Brain microvascular endothelial cell (primary cell): ENCODE measurements at places on chromosomes 1 and 21.

GRCh38 chr1:18239671-18240070 is 132.1 kb downstream of the IGSF21 start:
- DNase-seq = no peak

- no peak for DNase-seq
These were observed 9.0 kb downstream of the GSTM5 start for GRCh38 chr1:109721042-109721441.

- no peak for DNase-seq
These were observed 174.1 kb upstream of the SGIP1 start for GRCh38 chr1:66359815-66360214.

GRCh38 chr1:151501474-151501873 is 9.7 kb upstream of the CGN start:
- no peak for DNase-seq

DNA sequence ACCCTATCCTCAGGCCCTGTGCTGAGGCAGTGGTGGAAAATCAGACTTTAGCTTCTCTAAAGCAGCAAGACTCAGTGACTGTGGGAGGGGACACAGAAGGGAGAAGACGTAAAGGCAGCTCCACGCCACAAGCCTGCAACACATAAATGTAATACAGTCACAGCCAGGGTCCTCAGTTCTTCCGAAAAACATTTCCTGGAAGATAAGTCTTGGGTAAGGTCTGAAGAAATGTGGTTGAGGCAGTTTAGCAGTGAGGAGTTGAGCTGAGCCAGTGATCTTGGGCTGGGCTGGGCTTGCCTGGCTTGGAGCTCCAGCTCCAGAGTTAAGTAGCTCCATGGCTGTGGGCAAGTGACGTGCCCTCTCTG is 127.8 kb upstream of the ADAR start:
- DNase-seq = no peak

GRCh38 chr1:244758708-244759107 is 76.8 kb upstream of the COX20 start:
- DNase-seq = no peak

GRCh38 chr1:210081494-210081893 is 143.5 kb downstream of the SYT14 start:
- no peak for DNase-seq

GRCh38 chr1:235663628-235664027 is 14.0 kb upstream of the GNG4 start:
- no peak for DNase-seq

- no peak for DNase-seq
These were observed 182.8 kb downstream of the SIPA1L2 start for GRCh38 chr1:232447125-232447524.

DNA sequence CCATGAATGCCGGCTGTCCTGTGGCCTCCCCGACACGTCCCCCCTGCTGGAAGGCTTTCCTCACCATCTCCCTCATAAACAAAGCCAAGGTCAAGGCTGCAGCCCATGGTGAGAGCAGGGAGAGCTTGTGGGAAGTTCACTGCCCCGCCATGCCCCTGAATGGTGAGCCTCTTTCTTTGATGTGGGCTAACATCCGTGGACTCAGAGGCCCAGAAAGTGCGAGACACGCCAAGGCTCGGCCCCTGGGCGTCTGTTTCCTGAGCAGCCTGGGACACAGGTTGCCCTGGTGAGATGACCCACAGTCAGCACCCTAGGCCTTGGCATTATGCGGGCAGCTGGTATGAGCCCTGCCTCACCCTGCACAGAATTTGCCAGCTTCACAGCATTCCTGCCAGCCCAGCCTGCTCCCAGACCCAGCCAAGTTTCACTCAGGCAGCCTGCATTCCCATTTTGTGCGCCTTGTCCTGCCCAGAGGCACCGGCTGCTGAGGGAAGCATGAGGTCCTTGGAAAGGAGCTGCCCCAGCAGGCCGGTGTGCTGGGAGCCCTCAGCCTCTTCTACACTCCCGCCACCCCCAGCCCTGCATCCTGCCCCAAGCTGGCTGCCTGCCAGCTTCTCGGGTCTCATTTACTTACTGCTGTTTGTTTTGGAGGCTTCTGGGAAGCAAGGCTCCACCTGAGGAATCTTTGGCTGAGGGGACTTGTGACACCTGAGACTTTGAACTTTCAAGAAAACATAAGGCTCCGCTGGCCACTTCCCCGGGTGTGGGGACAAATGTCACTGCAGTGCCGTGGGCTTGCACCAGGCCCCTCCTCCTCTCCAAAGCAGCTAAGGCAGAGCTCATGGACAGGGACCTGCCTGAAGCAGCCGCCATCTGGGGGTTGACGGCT is 31.9 kb downstream of the NEK2 start:
- DNase-seq = no peak

DNA sequence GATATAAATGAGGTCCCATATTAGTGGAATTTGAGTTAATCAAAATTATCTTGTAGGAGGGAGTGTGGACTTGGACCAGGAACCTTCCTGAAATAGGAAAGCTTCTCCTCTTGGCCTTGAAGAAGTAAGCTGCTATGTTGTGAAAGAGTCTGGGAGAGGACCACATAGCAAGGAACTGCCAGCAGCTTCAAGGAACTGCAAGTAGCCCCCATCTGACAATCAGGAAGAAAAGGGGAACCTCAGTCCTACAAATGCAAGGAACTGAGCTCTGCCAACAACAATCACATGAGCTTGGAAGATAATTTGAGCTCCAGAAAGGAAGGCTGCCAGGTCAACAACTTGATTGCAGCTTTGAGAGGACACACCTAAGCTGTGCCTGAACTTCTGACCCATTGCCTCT is 8.2 kb upstream of the PRMT6 start:
- no peak for DNase-seq

GRCh38 chr1:156901966-156902915 is 8.7 kb downstream of the PEAR1 start:
- no peak for DNase-seq

GRCh38 chr1:25562101-25562927 is 18.9 kb downstream of the LDLRAP1 start:
- no peak for DNase-seq

DNA sequence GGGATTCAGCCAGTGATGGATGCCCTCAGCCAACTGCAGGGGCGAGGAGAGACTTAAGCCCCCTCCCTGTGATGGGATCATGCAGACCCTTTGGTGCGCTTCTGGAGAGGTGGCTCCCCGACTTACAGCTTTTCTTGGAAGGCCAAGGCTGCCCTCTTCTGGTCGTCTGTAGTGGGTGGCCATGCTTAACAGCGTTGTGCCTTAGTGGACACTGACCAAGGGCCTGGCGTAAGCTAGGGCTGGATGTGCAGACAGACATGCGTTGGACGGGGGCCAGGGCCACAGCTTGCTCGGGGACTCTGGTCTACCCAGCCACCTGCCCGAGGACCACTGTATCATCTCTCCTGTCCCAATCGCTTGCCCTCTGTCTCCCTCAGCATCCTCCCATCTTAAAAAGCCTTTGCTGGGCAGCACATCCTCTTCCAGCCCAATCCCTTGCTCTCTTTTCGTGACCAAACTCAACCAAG is 5.5 kb downstream of the AZIN2 start:
- DNase-seq = peak; percentile 79

GRCh38 chr1:109482791-109483671 is 674 bp upstream of the ATXN7L2 start:
- DNase-seq = no peak

DNA sequence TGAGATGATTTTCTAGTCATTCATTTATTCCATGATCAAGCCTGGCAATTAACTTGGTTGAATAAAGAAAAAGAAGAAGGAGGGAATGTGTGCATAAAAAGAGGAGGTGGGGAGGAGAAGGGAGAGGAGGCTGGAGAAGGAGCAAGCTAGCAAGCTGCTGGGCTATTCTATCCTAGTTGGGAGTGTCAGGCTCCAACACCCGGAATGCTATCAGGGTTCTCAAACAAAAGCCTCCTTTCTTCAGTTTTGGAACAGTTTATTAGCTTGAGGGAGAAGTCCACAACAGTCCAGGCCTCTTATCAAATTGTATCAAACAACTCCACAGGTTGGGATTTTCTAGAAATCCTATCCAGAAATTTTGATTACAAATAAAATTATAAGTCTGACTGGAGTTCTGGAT is 80.0 kb downstream of the BCAR3 start:
- DNase-seq = no peak

DNA sequence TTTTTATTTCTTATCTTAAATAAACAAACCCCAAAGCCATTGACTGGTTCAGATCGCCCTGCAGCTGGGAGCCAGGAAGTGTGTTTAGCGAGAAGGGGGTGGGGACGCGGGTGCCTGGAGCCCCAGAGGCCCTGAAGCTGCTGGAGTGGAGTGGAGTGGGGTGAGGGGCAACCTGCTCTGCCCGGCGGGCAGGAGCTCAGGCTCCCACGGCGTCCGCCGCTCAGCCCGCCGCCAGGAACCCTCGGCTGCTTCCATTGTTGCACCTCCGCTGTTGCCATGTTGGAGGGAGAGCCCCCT is 673 bp downstream of the PIK3C2B start:
- peak; percentile 12 for DNase-seq

DNA sequence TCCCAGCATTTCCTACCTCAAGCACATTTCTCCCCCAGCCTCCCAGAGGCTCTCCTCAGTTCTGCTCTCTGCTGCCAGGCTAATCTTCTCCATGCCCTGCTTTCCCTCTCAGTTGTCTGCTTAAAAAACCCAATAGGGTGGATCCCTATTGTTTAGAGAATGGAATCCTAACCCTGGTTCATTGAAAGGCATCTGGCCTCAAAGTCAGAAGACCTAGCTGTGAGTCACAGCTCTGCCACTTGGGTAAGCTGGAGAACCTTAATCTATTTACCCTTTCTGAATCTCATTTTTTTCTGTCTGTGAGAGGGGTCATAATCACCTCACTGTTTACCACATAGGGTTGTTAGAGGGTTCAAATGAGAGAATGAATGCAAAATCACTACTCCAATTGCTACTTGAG is 12.5 kb upstream of the MYOC start:
- no peak for DNase-seq

GRCh38 chr1:184419350-184420161 is 32.7 kb downstream of the C1orf21 start:
- no peak for DNase-seq

DNA sequence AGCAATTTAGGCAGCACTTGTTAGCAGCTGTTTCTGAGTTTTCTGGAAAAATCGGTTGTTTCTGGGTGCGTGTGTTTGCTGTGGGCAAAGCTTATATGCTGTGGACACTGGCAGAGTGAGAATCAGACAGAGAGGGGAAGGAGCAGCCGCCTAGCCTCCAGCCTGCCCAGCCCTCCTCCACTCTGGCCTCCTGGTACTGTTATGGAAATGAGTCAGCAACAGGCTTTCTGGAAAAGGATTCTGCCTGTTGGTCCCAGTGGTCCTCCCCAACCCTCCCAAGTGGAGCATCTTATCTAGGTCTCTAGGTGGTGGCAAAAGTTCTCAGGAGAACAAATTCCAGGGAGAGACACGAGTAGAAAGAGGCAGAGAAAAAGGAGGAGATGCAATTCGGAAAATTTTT is 42.2 kb upstream of the GOLT1A start:
- no peak for DNase-seq

DNA sequence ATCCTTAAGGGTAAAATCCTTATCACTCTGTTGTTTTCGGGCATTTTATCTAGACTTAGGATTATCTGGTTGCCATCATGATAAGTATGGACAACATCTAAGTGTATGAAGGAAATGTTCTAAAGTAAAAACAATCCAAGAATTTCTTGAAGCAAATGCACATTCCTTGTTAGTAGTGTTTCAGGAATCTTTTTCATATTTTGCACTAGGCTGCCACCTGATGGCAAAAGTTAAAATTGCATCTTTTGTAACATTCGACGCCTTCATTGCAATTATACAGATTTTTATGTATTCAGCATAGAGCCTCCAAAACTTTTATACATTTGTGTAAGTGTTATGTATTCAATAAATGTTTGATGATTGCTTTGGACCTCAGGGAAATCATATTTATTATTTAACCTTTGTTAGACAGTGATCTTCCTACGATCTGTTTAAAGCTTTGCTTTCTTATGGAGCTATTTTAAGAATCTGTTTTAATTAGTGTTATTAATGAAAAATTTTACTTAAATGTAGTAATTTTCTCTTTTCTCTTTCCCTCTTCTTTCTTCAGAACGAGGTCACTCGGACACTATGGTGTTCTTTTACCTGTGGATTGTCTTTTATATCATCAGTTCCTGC is 49.4 kb upstream of the KIAA1614 start:
- peak; percentile 63 for DNase-seq

- DNase-seq = no peak
These were observed 5.0 kb upstream of the CLCNKB start for GRCh38 chr1:16038620-16038912.

- DNase-seq = peak; percentile 52
These were observed 489.3 kb upstream of the VAMP3 start for GRCh38 chr1:7281821-7282220.

DNA sequence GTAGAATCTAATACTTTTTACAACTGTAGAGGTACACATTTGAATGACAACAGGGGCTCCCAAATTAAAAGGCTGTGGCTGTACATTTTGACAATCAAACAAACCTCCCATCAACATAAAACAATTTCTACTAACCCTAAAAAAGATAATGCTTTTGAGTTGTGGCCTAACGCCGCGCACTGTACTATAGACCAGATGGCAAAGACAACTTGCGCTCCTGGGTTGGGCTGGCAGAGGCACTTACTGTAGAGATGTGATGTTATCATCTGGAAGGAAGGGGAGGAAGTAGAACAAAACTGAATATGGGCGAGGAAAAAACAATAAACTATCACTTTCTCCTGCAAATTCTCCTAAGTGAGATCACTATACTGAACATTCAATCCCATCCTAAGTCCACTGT is 26.1 kb downstream of the SPRTN start:
- DNase-seq = no peak
